ENCODE measurements at places on chromosomes 7 and 10.

GRCh38 chr10:61669161-61669725 is 6.5 kb downstream of the CABCOCO1 start:
- no peak for DNase-seq

- no peak for DNase-seq
These were observed 33.4 kb upstream of the GDF10 start for GRCh38 chr10:47266602-47267001.

DNA sequence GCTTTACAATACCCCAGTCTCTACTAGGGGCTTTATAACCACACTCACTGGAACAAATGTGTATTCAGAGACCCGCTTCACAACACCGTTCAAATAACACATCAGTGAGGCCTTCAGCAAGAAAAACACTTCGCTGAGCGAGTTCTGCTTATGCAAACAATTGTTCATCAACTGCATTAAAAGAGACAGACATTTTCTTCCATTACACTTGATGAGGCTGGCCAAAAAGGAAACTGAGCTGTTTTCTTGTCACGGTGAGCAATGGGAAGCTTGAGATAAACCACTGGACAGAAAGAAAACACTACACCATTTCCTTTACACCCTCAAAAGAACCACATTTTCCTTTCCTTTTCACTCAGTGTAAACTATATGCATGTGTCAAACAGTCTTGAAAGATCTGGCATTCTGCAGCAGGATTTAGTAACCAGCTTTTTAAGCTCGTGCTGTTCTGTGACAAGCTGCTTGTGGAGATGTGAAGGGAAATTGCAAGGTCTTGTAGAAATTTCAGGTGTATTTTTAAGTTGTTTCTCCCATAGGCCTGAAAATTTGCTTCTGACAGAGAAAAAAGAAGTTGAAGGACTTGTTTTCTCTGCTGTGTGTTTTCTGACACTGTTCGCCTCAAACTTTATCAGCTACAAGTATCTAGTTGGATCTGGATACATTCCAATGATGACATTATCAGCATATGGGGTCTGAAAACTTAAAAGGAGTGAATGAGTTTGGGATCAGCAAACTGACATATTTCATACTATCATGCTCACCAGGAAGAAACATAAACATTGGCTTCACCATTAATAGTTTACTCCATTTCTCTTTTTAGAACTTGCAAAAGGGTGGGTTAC is 693.1 kb downstream of the PARD3 start:
- no peak for DNase-seq

DNA sequence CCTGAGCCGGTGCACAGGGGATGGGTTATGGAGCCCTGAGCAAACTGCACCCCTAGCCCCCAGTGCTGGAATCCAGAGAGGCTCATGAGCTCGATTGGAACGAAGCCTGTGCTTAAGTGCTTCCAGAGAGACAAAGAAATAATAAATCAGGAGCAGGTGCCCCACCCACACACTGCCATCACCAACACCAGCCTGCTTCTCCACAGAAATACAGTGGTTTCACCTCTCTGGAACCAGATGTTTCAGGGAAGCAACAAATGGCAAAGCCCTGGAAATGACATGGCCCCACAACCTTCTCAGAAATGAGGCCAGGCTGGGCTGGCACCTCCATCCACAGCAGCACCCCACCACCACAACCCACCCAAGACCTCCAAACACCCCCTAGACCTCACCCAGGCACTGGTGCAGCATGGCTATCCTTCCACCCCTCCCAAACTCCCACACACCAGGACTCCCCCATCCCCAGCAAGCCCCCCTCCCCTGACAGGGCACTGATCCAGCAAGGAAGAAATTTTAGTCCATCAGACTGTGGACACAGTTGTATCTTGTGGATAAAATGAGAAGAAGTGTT is 4.1 kb upstream of the SLC18A3 start:
- no peak for DNase-seq

DNA sequence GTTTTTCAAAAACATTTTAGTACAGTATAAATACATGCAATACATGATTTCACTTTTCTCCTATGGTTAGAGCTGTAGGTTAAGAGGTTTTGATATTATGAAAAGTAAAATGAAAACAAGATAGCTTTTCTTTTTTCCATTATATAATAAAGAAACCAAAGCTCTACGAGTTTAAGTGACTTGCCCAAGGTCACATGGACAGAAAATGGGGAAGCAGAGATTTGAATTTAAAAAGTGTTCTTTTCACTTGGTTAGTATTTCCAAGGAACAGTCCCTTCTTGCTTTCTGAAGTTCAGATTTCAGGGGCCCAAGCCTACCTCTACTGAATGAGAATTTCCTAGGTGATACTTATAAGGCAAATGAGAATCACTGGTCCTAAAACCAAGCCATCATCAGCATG is 13.2 kb upstream of the MAP3K8 start:
- DNase-seq, result no peak

- no peak for DNase-seq
These were observed 35.9 kb upstream of the AP5Z1 start for GRCh38 chr7:4739528-4739992.

DNA sequence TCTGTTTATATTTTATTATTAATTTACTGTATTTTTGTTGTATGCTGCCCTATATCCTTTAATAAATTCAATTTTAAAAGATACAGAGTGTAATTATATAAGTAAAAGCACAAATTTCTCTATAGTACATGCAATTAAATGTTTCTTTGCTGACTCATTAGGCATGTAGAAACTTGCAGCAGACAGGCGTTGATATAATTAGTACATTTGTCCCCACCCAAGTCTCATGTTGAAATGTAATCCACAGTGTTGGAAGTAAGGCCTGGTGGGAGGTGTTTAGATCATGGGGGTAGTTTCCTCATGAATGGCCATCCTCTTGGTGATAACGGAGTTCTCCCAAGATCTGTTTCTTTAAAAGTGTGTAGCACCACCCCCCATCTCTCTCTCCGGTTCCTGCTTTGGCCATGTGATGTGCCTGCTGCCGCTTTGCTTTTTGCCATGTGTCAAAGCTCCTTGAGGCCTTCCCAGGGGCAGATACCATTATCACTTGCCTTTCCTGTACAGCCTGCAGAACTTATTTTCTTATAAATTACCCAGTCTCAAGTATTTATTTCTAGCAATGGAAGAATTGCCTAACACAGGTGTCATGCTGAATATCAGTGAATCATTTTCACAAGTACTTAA is 63.7 kb downstream of the TSPAN12 start:
- DNase-seq, result no peak

GRCh38 chr10:72392571-72392970 is 37.9 kb upstream of the DNAJB12 start:
- DNase-seq, result no peak

- no peak for DNase-seq
These were observed 6.8 kb downstream of the PNLIPRP1 start for GRCh38 chr10:116597543-116597942.

- DNase-seq, result no peak
These were observed 82.7 kb upstream of the GPR22 start for GRCh38 chr7:107387128-107387527.

DNA sequence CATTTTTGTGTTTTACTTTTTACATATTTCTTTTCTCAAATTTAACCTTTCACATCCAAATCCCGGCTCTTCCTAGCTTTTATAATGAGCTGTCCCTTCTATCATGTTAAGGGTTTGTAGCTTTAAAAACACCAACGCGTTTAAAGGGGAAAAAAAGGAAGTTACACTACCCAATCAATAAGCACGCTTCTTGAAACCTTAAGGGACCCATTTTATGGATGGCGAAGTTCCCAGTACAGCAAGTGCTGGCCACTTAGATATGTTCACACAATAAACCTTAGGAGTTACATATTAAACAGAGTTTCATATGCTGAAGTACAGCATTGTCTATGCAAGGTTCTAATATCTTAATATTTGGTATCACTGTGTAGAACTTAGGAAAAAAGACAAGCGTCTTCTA is 1.8 kb downstream of the GNG11 start:
- DNase-seq, result no peak

DNA sequence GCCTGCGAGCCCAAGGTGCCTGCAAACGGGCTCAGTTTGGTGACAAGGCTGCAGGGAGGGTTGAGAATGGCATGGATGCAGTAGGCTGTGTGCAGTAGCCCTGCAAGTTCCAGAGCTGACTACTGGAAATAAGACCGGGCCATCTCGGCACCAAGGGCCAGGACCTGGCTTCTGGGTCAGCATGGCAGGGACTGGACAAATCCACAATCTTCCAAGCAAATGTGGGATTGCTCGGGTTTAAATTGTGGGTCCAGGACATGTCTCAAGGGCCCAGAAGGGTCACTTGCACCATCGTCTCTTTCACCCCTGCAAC is 78.0 kb downstream of the GPR26 start:
- no peak for DNase-seq

DNA sequence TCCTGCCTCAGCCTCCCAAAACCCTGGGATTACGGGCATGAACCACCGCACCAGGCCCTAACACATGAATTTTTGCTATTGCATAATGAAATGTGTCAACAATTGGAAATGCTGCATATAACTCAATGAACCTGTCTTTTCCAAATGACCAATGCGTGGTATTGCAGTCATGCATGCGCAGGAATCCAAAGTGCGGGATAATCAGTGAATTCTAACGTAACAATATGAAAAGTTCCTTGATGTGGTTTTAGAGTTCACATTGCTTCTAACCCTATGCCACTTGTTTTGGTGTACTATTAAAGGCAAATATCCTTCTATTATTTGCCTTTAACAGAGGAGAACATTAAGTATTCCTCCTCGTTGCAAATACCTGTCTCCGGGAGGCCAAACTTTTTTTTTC is 10.5 kb downstream of the TDRD1 start:
- DNase-seq, result no peak

DNA sequence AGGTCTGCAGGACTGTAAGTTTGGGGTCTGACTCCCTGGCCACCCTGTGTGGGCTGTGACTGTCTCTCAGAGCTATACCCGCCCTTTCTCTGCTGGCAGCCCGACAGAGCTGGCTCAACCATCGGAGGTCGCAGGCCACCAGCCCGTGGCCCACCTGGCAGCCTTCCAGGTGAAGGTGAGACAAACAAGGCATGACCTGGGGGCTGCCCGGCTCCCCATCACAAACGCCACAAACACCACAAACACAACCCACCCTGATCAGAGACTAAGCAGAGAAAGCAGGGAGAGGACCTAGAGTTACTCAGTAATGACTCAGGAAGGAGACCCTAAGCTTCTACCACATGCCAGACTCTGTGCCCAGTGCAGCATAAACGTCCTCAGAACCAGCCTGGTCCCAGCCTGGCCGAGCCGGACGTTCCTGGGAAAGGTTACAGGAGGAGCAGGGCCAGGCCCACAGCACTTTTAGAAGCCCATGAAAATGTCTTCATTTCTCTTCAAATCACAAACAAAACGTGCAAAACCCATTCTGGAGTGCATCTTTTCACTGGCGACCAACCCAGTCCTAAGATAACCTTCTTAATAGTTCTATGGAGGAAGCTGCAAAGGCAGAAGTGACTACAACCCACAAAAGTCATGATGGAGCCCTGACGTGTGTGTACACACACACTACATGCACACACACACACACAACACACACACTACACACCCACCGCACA is 66.8 kb downstream of the MKI67 start:
- DNase-seq, result no peak

DNA sequence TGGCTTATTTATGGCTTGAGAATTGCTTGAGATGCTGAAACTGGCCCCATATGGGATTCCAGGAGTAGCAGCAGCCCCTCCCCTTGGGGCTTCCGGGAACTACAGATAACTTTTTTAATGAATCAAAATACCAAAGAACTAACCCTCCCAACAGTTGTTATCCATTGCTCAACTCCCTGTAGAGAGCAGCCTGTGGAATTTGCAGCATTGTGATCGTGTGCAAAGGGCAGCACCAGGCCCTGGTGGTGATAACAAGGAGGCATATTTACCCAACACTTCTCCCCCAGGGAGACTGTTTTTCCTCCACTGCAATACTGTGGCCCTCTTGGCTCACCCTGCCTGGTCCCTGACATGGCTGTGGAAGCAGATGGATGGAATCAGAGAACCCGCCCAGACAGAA is 196.2 kb downstream of the PLXNA4 start:
- DNase-seq, result no peak

DNA sequence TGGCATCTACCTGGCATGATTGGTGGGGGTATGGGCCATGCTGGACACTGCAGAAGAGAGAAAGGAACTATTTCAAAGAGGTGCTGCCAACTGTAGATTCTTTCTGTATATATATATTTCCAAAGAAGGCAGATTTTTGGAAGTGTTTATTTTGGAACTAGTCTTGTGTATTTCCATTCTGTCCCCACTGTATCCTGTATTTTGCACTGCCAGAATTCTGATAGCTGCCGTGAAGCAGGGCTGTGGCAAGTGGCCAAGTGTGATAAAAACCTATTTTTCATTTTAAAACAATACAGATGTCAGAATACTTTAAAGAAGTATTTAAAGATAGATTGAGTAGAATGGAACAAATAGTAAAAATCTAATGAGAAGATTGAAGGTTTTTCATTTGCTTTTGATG is 17.1 kb downstream of the MCU start:
- DNase-seq, result no peak

GRCh38 chr10:987620-987869 is 689 bp upstream of the GTPBP4 start:
- no peak for DNase-seq

DNA sequence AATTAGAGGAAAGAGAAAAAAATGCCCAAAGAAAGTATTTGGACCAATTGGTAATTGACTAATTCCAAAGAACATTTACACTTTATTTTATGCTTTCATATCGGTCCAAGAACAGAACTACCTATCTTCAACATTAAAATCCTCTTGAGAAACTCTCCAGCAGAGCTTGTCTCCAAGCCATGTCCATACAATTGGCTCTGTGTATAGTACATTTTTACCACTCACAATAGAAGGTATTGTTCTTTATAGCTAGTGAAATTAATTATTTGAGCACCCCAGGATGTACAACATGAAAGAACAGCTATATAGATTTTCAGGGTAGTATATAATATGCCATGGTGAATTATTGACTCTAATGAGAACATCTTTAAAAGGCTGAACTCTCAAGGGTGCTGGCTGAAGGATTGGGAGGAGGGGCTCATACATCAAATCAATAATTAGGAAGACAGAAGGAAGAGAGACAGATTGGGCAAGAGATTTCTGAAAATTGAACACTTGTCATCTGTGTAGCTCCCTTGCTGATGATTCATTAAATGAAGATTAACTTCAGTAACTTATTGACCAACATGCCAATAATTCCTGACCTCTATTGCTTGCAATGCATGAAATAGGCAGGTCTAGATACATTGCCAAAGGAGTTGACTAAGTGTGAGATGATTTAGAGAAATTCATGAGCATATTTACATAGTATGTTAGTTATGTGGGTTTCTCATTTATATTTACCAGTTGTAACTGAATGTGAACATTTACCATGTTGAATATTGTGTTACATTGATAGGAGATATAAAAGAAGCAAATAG is 249.7 kb downstream of the MTERF1 start:
- DNase-seq, result no peak

GRCh38 chr10:92239600-92240288 is 51.1 kb downstream of the CPEB3 start:
- peak; percentile 70 for DNase-seq

GRCh38 chr7:2725178-2726105 is 37.4 kb downstream of the AMZ1 start:
- no peak for DNase-seq

DNA sequence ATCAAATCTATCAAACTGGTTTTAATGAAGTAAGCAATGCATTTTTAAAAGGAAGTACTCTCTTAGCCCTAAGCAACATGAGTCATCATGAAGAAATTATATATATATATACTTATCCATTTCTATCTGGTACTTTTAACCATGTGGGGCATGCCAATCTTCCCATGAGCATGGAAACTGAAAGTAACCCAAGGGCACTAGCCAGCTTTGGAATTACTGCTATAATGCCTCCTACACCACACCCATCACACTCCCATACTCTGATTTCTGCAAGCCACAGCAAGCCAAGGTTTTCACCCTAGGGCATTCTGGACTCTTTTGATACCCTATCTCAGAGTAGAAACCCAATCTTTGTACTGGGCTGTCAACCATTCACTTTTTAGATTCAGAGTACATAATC is 204.6 kb downstream of the IMMP2L start:
- no peak for DNase-seq
